ENCODE measurements at places on chromosomes 16 and 17.

DNA sequence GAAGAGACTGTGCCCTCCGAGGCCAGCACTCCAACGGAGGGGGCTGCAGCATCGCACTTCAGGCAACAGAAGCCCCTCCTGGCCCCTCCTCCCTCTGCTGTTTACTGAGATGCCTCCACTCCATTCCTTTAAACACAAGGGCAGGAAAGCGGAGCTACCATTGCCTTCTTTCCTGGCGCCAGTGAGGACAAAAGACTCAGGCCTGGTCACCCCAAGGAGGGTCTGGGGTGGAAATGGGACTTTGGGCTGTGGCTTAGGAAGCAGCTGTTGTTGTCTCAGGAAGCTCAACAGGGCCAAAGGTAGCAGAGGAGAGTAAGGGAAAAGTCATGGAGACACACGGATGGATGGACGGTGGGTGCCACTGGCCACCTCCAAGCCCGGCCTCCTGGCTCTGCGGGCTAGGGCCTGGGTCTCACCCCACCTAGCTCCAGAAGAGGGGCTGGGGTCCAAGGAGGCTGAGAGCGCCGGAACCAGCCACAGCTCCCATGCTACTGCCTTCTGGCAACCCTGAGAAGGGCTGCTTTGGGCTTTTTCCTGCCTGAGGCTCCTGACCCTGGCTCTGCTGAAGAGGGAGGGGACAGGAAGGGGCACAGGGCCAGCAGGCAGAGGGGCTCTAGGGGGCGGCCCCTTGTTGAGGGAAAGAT, 11.1 kb downstream of the CD300LG start:
- DNase-seq = no peak

GRCh38 chr16:17395849-17396480, 74.8 kb downstream of the XYLT1 start:
- DNase-seq = no peak

DNA sequence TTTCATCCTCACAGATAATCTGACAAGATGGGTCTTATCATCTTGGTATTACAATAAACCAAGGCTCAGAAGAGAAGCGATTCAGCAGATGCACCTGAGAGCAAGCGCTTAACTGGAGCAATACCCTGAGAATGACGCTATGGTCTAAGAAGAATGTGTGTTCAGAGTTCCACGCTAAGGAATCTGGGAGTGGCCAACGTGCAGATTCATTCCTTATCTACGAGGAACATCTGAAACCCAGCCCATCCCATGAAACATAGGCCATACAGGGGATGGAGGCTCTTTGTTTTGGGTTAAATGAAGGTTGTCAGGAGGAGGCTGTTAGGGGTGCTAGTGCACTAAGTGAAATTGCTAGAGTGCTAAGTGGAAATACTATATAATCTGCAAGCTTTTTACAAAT, 28.5 kb upstream of the KDM8 start:
- no peak for DNase-seq

GRCh38 chr16:54886078-54886477, 44.6 kb upstream of the IRX5 start:
- no peak for DNase-seq

DNA sequence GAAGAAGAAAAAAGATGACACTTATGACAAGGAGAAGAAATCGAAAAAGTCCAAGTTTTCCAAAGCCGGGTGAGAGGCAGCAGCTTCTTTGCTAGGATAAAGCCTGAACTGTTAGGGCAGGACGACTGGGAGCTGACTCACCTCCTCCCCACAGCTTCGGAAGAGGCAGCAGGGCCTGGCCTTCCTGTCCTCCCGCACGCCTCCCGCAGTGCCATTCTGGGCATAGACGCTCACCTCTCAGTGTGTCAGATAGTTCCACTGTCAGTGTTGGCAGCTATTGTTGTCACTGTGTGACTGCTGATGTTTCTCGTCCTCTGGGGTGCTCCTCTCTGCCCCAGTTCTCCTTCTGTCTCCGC, 12.6 kb downstream of the UBN1 start:
- DNase-seq = no peak

- DNase-seq = no peak
Measured at GRCh38 chr17:59219992-59220327, 351 bp upstream of the GDPD1 start.

- no peak for DNase-seq
Measured at GRCh38 chr17:34680151-34680550, 100.8 kb downstream of the TMEM132E start.

DNA sequence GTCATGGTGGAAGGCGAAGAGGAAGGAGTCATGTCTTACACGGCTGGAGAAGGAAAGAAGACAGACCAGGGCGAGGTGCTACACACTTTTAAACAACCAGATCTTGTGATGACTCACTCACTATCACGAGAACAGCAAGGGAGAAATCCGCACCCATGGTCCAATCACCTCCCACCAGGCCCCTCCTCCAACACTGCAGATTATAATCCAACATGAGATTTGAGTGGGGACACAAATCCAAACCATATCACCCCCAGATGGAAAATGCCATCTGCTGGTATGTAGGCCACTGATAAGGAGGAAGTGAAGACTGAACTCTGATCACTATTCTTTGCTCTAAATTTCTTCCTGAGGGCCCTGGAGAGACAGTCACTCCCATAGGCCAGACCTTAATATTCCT, 7.5 kb upstream of the ITGAX start:
- DNase-seq = no peak

DNA sequence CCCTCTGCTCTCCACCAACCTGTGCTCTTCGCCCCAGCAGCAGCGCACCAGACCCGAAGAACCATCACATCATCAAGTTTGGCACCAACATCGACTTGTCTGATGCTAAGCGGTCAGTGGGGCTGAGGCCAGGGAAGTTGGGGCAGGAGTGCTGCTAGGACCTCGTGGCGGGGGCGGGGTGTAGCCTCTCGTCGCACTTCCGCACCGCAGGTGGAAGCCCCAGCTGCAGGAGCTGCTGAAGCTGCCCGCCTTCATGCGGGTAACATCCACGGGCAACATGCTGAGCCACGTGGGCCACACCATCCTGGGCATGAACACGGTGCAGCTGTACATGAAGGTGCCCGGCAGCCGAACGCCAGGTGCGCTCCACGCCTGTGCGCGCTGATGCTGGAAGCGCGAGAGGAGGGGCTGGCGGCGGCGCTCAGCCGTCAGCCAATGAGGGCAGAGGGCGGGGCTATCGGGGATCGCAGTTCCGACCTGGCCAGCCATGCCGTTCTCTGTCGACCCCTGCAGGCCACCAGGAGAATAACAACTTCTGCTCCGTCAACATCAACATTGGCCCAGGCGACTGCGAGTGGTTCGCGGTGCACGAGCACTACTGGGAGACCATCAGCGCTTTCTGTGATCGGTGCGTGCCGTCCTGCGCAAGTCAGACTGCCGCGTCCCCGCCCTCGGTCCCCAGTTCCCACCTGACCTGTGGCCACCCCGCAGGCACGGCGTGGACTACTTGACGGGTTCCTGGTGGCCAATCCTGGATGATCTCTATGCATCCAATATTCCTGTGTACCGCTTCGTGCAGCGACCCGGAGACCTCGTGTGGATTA, 3.2 kb upstream of the TMEM88 start:
- peak; percentile 90 for DNase-seq

- DNase-seq = no peak
Measured at GRCh38 chr16:51389881-51390280, 238.8 kb upstream of the SALL1 start.

DNA sequence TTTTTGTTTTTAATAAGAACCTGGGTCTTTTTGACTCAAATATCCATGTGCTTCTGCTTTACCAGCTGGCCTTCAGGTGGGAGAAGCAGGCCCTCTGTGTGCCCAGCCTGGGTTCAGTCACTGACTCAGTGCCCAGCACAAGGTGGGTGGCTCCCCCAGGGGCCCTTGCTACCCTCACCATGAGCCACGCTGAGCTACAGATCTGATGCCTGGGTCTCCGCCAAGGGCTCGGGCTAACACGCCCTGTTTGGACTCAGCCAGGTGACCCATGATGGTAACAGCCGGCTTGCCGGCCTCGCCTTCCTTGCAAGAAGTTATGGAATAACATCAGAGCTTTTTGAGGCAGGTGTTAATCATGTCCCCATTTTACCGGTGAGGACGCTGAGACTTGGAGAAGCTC, 109.5 kb upstream of the NLRP1 start:
- DNase-seq = no peak

GRCh38 chr17:61007980-61008379, 330.3 kb downstream of the BCAS3 start:
- DNase-seq = no peak

DNA sequence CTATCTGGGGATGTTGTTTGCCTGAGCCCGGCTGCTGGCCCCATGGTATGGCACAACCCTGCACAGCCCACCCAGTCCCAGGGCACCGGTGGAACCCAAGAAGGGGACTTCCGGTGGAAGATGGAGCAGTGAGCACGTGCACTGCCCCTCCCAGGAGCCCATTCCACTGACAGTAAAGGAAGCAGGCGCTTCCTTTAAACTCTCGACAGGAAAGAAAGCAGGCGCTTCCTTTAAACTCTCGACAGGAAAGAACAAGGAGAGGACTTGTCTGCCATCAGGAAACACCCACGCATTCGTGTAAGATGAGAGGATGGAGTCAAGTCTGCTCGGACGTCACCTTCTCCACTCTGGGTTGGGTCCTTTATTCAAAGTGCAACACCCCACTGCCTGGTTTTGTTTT, 53.7 kb downstream of the IL21R start:
- DNase-seq = no peak

DNA sequence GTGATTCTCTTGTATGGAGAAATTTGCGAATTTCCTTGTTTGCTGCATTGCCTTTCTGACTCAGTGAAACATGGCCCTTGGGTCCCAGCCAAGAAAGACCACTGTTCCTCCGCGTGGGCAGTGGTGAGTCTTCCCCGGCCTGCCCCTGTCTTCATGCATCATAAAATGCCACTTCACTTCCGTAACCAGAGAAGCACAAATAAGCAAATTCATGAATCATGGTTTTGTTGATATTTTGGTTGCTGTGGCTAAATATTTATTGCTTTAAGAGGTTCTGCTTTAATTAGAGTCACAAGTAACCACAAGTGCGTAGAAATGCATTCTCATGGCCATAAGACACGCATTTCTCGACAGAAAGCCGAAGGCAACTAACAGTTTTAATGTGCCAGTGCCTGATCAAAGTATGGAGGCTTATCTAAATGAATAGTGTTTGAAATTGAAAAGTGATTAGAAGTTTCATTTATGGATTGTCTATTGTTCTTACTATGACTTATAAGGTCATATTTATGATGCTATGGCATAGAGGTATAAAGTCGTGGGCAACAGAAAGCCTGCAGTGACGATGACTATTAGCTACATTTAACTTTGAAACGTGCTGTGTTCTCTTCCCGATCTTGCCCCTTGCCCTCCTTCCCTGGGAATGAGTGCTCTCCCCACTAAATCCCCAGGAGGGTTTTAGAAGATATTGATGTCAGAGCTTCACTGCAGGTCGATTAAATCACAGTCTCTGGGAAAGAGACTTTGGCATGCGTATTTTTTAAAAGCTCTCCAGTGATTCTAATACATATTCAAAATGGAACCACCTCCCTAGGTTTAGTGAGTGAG, 76.0 kb downstream of the WIPI1 start:
- peak; percentile 27 for DNase-seq

GRCh38 chr16:10182222-10183053, at the start of gene GRIN2A:
GRIN2A (minus strand) TSS chr16:10182428; CDS start chr16:10180411, 2,017 bp downstream.
- peak; percentile 17 for DNase-seq

DNA sequence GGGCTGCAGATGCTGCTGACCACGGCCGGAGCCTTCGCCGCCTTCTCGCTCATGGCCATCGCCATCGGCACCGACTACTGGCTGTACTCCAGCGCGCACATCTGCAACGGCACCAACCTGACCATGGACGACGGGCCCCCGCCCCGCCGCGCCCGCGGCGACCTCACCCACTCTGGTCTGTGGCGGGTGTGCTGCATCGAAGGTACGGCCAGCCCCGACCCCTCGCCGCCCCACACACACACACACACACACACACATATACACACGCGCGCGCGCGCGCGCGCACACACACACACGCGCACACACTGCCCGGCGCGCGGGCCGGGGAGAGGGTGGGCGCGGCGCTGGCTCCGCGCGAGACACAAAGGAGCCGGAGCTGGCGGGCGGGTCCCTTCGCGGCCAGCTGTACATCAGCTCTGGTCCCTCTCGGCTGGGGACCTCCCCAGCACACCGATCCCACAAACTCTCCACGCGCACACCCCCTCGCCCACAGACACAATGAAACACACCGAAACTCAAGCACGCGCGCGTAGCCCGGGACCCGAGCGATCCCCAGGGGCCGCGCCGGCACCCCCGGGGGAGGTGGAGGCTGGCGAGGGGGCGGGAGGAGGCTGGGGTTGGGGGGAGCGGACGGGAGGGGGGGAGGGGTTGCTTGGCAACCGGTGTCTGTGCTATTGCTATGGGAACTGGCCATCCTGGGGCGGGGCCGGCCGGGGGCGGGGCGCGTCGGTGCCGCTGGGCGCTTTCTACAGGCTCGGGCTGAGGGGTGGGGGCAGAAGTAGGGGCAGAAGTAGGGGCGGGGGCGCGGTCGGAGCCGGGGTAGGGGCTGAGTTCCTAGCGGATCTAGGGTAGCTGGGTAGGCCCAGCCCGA, 658 bp downstream of the CACNG4 start:
- peak; percentile 44 for DNase-seq

- DNase-seq = no peak
Measured at GRCh38 chr16:60712144-60712543, 1324.1 kb downstream of the CDH8 start.

GRCh38 chr16:69906838-69907401, 44.2 kb upstream of the CLEC18A start:
- no peak for DNase-seq

GRCh38 chr16:66081775-66082366, 284.6 kb upstream of the CDH5 start:
- no peak for DNase-seq

GRCh38 chr16:85422632-85423550, 190.2 kb upstream of the GSE1 start:
- DNase-seq = no peak

DNA sequence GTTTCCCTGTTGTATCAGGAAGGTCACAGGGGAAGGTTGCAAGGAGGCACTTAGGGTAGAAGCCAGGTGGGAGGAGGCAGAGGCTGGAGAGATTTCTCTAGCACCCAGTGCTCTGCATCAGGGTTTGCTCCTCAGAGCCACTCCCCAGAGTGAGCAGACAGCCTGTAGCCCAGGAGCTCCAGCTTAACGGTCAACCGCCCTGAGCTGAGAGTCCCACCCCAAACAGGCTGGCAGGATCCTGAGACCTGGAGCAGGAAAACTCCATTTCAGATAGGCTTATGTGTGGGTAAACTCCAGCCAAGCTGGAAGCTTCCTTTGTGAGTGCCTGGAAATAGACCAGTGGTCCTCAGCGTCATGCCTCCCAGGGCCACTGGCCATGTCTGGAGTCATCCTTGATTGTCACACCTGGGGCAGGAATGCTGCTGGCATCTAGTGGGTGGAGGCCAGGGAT, 37.9 kb downstream of the MPRIP start:
- no peak for DNase-seq

GRCh38 chr16:75264999-75265910, 13.8 kb upstream of the BCAR1 start:
- DNase-seq = no peak

DNA sequence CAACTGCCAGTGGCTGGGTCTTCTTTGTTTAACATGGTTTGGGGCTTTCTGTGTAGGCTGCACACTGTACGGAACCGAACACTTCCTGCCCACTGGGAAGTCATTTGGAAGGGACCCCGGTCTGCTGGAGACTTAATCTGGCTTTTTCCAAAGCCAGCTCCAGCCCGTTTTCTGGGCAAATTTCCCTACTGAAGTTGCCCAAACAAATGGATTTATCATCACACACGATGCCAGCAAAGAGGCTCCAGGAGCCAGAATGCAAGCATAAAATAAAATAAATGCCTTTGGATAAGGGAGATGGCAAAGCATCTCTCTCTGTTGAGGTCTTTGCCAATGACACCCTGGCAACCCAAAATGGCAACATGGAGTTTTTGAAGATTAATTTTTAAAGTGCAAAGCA, 259.9 kb upstream of the IRX3 start:
- no peak for DNase-seq

All from activated T-cell treated with anti-CD3 and anti-CD28 coated beads, Interleukin-2, amount 50 U/mL, for 48 hours (primary cell).